Mucosa of descending colon (tissue), 3 donors: ENCODE measurements at places on chromosomes 3 and 15.

DNA sequence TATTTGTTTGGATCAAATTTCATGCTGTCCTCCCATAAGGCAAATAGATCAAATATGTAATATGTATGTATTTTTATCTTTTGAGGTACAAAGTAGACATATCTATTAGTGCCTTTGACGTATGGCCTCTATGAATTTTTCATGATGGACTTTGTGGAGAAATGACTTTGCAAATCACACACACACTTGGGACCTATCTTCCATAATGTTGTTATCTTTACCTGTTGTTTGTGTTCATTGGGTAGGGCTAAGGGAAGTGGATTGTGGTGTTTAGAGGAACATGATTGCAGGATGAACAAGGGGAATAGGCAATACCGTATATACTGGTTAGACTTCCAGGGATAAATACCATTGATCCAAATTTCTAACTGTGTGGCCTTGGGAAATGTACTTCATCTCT, 142.3 kb downstream of the GHSR start:
- no peak for DNase-seq

DNA sequence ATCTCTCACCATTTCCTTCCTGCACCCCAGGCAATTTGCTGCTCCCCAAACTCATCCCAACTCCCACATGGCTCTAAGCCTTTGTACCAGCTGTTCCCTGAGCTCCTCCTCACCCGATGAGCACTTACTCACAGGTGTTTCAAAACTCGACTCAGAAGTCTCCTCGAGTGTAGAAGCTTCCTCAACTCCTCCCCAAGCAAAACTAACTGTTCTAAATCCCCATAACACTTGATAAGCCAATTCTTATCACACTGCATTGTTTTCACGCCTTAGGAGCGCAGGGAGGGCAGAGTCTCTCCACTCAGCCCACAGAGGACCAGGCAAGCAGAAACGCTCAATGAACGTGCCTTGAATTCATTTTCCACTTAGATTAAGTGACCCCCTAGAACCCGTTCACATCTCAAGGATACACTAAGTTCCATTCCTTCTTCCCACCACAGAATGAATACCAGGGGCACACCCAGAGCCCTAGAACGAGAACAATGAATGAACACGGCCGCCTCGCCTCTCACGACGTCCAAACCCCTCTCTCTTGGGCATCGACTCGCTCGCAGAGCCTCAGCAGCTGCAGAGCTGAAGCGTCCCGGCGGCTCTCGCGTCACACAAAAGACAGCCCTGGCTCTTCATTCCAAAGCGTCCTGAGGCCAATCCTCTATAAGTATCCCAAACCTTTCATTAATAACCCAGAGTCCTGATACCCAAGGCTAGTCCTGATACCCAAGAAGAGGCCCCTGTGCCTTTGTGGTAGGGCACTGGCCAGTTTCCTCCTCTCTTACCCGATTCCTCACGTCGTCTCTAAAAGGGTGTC, 1.1 kb downstream of the RAF1 start:
- DNase-seq, result peak; percentile 63

- no peak for DNase-seq
These were observed 109.5 kb upstream of the PLXNA1 start for GRCh38 chr3:126873416-126873815.

DNA sequence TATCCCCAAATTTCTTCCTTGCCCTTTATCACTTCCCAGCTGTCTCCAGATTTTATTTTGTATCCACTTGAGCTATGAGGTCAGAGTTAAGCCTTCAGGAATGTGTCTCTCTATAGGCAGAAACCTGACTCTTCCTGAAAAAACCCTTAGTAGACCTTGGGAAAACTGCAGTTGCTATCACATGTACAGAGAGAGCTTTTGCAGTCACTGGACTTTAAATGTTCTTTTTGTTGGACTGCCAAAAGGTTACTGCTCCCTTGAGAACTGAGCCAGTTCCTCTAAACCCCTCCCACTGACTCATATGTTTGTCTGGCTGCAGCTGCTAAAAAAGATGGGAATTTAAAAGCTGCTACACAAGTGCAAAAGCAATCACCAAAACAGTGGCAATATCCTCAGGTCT, 169.1 kb upstream of the CCDC54 start:
- peak; percentile 25 for DNase-seq

- no peak for DNase-seq
These were observed 1004.6 kb upstream of the NR2F2 start for GRCh38 chr15:95325763-95326404.

- no peak for DNase-seq
These were observed 68.7 kb upstream of the PLXNA1 start for GRCh38 chr3:126914226-126914625.

DNA sequence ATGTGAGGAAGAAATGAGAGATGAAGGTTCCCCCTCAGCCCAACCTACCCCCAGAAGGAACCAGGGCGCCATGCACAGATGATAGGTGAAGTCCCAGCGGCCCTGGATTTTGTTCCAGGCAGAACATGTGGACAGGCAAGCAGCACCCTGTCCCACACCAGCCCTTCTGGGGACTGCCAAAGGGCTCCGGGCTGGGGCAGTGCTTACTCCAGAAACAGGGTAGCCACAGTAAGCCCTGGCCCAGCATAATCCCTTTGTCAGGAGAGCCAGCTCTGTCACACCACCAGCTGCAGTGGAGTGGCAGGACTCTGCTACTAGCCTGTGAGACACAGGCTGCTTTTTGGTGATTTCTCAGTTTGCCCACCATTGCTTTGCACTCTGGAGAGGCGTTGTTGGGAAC, 6.3 kb downstream of the FBXL22 start:
- no peak for DNase-seq

GRCh38 chr3:161208931-161209330, 12.2 kb upstream of the NMD3 start:
- no peak for DNase-seq

GRCh38 chr3:128382221-128382807, 84.4 kb downstream of the DNAJB8 start:
- peak; percentile 83 for DNase-seq

DNA sequence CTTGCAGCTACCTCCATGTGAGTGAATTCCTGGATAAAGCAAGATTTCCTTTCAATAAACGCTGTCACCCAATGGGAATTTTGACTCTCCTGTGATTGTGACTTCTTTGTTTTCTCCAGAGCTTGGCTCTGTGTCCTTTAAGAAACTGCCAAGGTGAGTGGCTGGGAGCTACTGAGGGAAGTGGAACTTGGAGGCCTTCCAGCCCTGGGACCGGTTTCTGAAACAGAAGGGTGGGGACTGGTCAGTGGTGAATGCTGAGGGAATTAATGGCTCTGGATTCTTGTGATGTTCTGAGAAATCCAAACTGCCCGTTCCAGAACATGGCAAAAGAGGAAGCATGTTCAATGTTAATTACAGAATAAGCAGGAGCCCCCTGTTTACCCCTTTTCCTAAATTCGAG, 41.1 kb upstream of the MYZAP start:
- peak; percentile 71 for DNase-seq

GRCh38 chr3:124669470-124669869, 60.8 kb upstream of the UMPS start:
- DNase-seq, result no peak

DNA sequence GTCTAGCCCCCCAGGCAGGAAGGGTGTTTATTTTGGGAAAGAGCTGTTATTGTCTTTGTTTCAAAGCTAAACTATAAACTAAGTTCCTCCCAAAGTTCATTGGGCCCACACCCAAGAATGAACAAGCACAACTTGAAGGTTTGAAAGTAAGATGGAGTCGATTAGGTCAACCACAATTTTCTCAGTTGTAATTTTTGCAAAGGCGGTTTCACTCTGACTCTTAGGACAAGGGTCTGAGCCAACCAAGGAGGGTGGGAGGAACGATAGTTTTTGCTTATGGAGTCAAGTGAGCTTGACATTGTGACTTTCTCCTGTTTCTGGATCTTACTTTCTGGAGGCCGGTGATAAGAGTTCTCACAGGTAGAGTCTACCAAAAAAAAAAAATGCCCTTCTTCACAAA, 5.8 kb upstream of the ZNF770 start:
- no peak for DNase-seq

GRCh38 chr15:94547711-94548110, 316.4 kb downstream of the MCTP2 start:
- no peak for DNase-seq

- no peak for DNase-seq
These were observed 102.2 kb downstream of the DAPK2 start for GRCh38 chr15:63943829-63944680.

- DNase-seq, result peak; percentile 8
These were observed 34.2 kb upstream of the SLC24A5 start for GRCh38 chr15:48086576-48086975.

DNA sequence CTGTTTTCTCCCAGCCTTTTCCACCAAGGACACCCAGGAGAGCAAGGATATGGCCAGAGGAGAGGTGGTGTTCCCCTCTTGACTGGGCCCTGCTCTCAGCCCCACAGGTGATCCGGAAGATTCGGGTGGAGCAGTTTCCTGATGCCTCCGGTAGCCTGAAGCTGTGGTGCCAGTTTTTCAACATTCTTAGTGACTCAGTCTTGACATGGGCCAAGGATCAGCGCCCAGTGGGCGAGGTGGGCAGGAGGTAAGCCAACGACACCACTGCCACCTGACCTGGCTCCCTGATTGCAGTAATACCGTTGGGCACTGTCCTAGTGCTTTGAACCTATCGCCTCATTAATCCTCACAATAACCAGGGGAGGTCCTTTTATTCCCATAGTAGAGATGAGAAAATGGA, 25.3 kb upstream of the SLC28A1 start:
- peak; percentile 25 for DNase-seq

DNA sequence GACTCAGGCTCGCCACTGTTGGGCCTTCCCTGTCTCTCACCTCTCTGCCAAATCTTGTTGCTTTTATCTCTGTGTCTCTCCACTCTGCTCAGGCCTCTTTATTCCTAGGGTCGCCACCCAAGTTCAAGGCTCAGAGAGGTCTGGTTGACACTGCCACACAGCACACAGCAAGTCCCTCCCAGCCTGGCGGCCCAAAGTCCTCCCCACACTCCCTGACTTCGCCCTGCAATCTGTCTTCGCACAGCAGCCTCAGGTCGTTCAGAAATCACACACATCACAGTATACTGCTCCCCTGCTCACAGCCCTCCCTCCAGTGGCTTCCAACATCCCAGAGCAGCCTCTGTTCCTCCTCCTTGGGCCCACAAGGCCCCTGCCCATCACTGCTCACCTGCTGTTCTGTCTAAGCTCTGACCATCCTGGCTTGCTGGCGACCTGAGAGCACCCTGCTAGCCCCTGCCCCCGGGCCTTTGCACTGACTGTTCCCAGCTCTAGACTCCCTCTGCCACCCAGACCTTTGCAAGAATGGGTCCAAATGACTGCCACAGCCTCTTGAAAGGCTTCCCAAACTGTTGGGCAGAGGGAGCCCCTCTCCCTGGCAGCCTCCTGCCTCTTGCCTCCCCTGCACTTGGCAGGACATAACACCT, 48.4 kb downstream of the MGLL start:
- no peak for DNase-seq

DNA sequence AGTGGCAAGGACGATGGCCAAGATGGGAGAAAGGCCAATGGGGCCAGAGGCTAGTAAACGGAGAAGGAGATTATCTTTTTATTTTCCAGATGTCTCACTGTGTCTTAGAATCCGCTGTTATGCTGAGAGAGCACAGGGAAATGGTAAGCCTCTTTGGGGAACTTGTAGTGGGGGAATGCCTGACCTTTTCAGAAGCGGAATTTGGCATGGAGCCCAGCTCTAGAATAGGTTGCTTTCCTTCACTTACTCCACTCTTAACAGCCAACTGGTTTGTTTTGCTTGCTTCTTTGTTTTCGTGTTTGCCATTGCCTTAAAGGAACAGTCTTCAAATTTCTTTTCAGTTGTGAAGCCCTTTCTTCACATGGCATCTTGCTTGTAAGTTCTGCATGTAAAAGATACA, 316.2 kb upstream of the THRB start:
- DNase-seq, result peak; percentile 17

DNA sequence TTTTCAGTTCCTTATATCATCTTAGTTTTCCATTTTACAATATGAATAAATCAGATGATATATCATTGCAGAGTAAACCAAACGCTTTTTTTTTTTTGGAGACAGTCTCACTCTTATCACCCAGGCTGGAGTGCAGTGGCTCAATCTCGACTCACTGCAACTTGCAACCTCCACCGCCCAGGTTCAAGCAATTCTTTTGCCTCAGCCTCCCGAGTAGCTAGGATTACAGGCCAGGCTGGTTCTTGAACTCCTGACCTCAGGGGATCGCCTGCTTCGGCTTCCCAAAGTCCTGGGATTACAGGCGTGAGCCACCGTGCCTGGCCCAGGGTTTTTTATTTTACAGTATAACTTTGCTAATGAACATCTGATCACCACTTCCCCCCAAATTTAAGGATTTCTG, 5.9 kb upstream of the EBLN2 start:
- no peak for DNase-seq

DNA sequence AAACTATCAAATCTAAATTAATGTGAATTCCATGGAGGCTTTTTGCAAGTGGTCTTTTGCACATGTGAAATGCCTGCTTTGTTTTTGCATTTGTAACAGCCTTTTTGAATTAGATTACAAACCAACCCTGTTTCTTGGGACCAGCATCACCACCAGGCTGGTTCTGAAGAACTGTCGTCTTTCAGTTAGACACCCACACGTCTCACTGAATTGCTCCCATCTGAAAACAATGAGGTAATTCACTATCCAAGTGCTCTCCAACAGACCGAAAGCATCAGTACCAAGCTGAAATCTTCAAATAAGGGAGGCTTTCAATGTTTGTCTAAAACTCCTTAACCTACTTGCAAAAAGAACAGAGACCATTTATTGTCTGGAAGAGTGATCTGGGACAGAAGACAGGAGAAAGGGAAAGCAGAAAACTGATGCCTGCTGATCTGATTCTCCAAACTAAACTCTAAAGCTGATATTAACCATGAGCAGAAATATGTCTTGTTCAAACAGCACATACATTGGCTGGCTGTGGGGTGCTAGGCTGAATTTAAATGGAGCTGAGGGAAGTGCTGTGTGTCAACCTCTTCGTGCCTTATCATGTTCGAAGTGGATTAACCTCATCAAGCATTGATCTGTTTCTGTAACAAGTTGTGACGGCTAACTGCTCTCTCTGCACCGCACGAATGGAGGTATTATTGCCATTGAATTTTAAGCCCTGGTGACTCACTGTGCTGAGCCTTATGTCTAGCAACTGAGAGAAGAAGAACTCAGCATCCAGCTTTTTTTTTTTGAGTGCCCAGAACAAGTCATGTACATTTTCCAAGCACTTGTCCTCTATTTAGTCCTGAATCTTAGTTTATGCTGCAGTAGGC, 213.7 kb upstream of the P2RY1 start:
- DNase-seq, result no peak

- DNase-seq, result no peak
These were observed 21.0 kb downstream of the SLCO2A1 start for GRCh38 chr3:134008630-134009156.
